CD8-positive, alpha-beta T cell (primary cell): ENCODE measurements at places on chromosomes 3 and 15.

GRCh38 chr3:73592154-73593144 lies 32.3 kb downstream of the PDZRN3 start:
- DNase-seq = no peak

- DNase-seq = no peak
Measured at GRCh38 chr3:53828581-53828980, 17.6 kb downstream of the CHDH start.

DNA sequence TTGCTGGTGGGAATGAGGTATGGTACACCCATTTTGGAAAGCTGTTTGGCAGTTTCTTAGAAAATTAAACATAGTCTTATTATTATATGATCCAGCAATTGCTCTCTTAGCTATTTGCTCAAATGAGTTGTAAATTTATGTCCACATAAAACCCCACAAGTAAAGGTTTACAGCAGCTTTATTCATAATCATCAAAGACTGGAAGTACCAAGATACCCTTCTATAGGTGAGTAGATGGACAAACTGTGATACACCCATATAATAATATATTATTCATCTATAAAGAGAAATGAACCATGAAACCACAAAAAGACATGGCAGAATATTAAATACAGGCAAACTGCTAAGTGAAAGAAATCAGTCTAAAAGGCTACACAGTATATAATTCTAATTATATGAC lies 344.7 kb upstream of the CDIN1 start:
- no peak for DNase-seq

DNA sequence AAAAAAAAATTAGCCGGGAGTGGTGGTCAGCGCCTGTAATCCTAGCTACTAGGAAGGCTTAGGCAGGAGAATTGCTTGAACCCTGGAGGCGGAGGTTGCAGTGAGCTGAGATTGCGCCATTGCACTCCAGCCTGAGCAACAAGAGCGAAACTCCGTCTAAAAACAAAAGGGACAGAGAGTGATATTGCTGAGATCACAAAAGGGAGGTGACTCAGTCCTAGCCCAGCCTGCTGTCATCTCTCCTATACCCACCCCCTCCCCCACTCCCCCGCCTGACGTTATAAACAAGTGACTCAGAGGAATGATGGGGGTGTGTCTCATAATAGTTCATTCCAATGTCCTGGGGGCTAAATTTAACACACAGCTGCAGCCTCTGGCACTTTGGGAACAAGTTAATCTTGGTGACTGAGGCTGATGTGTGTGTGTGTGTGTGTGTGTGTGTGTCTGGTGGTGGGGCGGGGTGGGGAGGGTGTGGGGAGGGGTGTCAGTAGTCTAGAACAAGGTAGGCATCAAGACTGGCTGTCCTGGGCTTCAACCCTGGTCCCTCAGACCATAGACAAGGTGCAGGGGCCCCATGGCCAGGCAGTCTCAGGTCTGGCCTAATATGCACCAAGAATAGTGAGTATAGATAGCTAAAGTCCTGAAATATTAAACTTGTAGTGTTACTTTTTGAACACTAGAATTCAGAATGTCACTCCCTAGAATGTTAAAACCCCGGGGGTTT lies 1.3 kb upstream of the KLHL40 start:
- no peak for DNase-seq

DNA sequence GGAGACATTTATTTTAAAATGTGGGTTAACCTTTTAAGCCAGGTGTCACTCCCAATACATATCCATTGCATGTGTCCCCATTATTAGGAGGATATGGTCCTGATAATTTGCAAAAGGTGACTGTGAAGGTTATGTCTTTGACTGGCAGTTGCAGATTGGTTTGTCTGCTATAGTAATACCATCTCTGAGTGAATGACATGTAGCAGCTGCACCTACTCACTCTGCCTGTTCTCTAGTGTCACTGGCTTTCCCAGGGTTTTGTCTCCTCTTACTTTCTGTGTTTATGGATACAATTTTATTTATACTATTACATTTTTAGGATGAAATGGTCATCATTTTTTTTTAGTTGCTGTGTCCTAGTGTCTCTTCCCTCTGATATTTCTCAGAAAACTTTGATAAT lies 393.2 kb downstream of the C3orf38 start:
- DNase-seq = no peak

- DNase-seq = no peak
Measured at GRCh38 chr3:29168081-29168480, 112.8 kb upstream of the RBMS3 start.

GRCh38 chr3:114350271-114350670 lies 56.4 kb downstream of the TIGIT start:
- no peak for DNase-seq

DNA sequence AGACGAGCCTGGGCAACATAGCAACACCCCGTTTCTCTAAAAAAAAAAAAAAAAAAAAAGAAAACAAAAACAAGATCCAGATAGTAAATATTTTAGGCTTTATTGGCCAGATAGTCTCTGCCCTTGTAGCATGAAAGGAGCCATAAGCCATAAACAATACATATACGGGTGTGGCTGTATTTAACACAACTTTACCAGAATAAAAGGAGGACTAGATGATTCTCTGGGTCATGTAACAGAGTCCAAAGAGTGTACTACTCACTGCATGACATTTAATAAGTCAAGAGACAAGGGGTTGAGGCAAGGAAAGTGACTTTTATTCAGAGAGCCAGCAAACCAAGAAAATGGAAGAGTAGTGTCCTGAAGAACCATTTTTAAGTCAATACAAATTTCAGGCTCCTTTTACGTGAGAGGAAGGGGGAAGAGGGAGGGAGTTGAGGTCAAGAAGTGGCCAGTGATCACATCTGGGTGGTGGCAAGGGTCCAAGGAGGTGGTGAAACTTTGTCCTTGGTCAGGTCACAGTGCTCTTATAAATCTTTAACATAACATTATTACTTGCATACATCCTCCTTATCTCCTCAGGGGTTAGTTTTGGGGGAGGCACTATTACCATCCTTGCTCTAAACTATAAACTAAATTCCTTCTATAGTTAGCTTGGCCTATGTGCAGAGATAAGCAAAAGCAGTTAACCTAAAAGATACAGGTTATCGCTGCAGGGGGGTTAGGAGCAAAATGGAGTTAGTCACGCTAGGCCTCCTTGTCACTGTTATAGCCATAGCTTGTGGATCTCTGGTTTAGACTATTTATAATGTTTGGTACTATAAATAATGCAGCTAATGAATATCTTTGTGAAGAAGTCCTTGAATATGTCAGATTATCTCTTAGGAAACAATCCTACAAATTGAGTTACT lies 46.1 kb downstream of the METTL6 start:
- DNase-seq = no peak

GRCh38 chr15:80093854-80094418 lies 34.5 kb downstream of the ZFAND6 start:
- no peak for DNase-seq

DNA sequence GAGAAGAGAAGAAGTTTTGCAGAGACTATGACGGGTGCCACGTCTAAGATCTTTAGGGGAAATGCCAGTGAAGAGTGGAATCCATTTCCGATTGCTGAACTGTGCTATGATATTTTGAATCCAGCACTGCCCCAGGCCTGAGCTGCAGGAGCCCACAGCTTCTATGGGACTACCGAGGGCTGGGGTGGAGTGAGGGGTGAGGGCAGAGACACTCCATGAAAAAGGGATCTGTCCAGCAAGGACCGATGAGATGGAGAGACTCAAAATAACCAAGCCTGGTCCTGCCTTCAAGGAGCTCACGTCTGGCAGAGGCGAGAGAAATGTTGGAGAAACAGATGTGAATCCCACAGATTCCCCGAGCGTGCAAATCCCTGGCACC lies 79.8 kb upstream of the MEF2A start:
- no peak for DNase-seq

- no peak for DNase-seq
Measured at GRCh38 chr15:85094685-85095084, 113.0 kb downstream of the PDE8A start.

GRCh38 chr15:77226652-77227051 lies 155.7 kb upstream of the TSPAN3 start:
- DNase-seq = no peak

- no peak for DNase-seq
Measured at GRCh38 chr3:189099505-189100290, 72.1 kb upstream of the TPRG1 start.

DNA sequence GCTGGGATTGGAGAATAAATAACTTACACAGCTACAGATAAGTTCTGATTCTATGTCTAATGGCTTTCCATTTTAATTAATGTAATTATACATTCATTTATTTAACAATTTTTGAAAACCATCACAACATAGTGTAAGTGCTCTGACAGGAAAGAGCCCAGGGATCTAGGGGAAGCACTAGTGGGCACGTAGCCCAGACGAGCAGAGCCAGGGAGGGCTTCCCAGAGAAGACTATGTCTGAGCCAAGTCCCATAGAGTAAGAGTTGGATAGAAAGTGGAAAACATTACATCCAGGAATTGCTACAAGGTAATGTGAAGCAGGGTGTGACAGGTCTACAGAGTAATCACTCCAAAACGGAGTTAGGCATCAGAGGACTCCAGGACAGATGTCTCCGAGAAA lies 2.9 kb upstream of the HGD start:
- DNase-seq = no peak

DNA sequence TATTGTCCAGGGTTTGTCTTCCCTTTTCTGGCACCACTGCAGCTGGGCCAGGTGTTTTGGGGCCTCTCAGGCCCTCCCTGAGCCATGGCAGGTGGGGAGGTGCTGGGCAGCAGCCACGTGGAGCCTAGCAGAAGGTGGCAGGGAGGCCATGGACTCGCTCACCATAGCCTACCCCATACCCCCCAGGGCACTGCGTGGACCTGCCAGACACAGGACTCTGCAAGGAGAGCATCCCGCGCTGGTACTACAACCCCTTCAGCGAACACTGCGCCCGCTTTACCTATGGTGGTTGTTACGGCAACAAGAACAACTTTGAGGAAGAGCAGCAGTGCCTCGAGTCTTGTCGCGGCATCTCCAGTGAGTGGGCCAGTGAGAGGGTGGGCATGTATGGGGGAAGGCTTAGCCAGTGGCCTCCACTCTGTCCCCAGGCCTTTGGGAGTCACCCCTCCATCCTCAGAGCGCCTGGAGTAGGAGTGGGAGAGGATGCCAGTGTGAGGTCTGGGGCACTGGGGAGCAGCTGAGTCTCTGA lies 11.9 kb downstream of the SPINT1 start:
- no peak for DNase-seq
